ENCODE measurements at places on chromosomes 16 and 17.

DNA sequence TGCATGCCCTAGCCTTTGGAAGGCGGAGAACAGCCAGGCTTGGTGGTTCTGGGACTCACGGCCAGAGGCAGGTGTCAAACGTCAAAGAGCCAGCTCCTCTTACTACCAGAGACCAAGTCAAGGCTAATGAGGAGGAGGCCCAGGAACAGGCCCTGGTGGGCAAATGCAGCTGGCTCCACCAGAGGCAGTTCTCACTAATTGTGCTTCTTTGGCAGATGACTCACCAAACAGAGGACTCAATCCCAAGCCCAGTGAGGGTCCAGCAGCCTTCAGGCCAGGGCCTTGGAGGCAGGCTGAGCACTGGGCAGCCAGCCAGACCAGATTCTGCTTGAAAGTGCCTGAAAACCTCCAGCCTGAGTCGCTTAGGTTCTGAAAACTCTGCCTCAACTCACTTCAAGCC is 336.5 kb upstream of the CDH5 start:
- no peak for DNase-seq

GRCh38 chr17:54626146-54626703 is 274.4 kb upstream of the TOM1L1 start:
- no peak for DNase-seq

DNA sequence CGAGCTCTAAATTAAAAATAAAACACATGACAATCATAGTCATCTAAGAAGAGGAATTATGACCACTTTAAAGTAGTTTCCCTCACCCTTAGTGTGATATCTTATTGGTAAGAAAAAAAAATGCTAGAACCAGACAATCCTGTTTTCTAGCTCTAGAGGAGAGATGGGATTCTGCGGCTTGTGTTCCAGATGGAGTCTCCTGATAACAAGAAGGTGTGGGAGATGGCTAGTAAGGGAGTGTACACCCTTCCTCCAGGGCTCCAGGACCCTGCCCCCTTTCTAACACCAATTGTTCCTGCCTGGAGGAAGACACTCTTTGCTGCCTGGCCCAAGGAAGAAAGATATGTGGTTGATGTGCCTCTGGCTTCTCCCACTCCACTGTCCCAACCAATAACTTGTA is 68.8 kb upstream of the FBXO47 start:
- DNase-seq, result no peak

DNA sequence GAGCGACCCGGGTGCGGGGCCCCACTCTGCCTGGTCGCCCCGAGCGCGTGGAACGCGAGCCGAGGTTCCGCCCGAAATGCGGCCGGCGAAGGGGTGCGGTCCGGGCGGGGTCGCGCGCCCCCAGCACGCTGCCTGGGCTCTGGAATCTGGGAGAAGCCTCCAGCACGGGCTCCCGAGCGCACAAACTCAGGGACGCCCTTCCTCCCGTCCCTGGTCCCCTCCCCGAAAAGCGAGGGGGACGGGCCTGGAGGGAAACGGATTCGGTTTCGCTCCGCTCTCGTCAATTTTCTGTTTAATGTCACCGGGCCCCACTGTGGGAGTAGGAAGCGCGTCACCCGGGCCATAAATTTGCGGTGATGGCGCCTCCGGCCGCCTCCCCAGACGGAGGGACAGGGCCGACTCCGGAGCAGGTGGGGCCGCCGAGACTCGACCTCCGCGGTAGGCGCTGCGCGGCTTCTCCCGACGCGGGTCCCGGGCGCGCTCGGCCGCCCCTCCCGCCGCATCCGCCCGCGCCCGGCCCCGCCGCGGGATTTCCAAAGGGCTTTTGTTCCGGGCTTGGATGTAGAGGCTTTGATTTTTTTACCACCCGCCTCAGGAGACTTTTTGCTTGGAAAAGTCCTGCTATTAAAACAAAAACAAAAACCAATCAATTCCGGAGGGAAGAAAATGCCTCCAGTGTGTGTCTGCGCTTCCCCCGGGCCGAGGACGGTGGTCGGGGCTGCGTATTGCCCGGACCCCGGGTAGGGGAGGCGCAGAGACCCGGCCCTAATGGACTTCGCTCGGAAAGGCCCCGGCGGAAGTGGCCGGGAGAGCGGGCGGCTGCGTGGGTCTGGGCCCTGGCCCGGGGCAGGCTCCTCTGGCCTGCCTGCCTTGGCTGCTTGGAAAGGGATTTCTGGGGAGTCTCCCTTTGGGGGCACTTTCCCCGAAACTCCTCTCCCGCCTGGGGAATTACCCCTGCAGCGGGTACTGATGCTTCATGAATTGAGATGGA is 7.9 kb upstream of the BAHCC1 start:
- peak; percentile 96 for DNase-seq

- DNase-seq, result peak; percentile 33
Measured at GRCh38 chr16:46857368-46857945, 26.5 kb upstream of the C16orf87 start.

GRCh38 chr17:75689441-75689873 is 22.3 kb downstream of the SAP30BP start:
- no peak for DNase-seq

- no peak for DNase-seq
Measured at GRCh38 chr17:82399601-82400101, 18.5 kb upstream of the HEXD start.

DNA sequence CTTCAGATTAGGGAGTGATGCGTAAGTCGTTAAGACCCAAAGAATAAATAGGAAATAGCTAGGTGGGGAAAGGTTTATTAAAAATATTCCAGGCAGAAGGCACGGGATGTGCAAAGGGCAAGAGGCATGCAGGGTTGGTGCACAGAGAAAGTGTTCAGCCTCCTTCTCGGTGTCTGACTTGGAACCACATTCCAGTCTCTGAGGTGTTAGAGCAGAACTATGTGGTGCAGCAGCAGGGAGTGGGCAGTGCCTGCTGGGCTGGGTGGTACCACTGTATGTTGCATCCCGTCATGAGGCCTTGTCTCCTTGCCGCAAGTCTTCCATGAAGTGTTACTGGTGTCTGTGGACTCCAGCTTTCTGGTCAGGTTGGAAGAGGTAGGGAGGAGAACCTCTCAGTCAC is 11.1 kb downstream of the NKD1 start:
- DNase-seq, result no peak

DNA sequence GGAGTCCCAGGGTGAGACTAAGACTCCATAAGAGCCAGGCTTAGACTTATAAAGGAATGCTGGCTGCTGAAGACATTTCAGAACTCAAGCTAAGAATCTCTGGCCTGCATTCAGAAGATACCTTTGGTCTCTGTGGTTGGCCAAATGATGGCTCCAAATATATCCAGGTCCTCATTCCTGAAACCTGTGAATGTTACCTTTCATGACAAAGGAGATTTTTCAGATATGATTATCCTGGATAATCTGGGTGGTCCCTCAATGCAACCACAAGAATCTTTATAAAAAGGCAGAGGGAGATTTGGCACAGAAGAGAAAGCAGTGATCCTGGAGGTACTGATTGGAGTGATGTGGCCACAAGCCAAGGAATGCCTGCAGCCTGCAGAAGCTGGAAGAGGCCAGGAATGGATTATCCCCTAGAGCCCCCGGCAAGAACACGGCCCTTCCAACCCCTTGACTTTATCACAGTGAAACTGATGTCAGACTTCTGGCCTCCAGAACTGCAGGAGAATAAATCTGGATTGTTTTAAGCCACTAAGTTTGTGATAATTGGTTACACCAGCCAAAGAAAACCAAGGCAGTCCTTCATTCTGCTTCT is 253.3 kb downstream of the SLC39A11 start:
- no peak for DNase-seq
